ENCODE measurements at places on chromosomes 6 and 20.

GRCh38 chr6:73731285-73731684 is 35.3 kb downstream of the CD109 start:
- DNase-seq = no peak

GRCh38 chr20:610130-611046 is at the start of gene TCF15:
Gene TCF15, minus strand, starts transcription at chr20:610309. Its CDS starts 72 bp downstream, at chr20:610237.
- no peak for DNase-seq

GRCh38 chr6:13302751-13303667 is 25.3 kb downstream of the TBC1D7 start:
- DNase-seq = peak; percentile 100

DNA sequence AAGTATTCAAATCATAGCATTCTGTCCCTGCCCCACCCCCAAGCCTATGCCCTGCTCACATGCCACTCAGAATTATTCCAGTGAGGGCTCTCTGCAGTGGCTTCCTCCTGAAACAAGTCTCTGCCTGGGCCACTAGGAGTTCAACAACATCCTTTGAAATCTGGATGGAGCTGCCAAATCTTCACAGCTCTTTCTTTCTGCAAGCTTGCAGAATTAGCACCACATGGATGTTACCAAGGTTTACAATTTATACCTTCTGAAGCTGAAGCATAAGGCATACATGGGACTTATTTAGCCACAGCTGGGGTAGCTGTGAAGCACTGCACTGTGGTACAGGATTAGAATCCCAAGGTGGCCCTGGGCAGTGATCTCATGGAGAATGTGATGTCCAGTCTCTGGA is 577.5 kb downstream of the CD109 start:
- no peak for DNase-seq

GRCh38 chr6:16965689-16966088 is 136.2 kb upstream of the STMND1 start:
- DNase-seq = no peak

GRCh38 chr6:41488433-41489119 is 57.6 kb upstream of the FOXP4 start:
- peak; percentile 27 for DNase-seq

DNA sequence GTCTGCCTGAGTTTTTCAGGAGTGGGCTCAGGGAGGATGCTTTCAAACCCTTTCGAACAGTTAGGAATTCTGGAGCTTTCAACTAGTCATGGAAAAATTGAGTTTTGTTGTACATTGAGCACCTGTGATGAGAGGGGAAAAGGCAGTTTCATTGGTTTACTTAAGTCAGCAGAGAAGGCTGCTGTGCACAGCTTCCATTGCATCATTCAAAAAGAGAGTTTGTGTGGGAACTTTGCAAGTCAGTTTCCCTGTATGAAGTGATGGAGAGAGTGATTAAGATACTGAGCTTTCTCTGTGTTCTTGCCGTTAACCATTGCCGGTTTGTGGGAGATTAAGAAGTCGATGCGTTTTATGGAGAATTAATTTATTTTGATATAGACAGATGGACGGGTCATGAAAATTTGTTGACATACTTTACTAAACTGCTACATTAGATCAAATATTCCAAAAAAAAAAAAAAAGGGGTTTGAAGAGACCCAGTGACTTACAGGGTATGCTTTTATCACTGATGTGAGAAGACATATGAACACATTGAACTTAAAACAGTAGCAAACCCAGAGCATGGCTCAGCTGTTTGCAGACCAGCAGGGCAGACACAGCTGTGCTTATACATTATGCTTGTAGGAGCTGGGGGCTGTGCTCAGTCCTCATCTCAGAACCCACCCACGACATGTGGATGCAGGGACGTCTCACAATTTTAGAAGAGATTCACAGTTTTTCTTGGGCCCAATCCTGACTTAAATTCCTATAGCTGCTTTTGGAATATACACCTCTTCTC is 234.1 kb downstream of the SOX4 start:
- DNase-seq = no peak

- DNase-seq = no peak
These were observed 564.9 kb upstream of the CITED2 start for GRCh38 chr6:139939189-139939979.

- DNase-seq = no peak
These were observed 16.5 kb upstream of the TINAG start for GRCh38 chr6:54291738-54292137.

DNA sequence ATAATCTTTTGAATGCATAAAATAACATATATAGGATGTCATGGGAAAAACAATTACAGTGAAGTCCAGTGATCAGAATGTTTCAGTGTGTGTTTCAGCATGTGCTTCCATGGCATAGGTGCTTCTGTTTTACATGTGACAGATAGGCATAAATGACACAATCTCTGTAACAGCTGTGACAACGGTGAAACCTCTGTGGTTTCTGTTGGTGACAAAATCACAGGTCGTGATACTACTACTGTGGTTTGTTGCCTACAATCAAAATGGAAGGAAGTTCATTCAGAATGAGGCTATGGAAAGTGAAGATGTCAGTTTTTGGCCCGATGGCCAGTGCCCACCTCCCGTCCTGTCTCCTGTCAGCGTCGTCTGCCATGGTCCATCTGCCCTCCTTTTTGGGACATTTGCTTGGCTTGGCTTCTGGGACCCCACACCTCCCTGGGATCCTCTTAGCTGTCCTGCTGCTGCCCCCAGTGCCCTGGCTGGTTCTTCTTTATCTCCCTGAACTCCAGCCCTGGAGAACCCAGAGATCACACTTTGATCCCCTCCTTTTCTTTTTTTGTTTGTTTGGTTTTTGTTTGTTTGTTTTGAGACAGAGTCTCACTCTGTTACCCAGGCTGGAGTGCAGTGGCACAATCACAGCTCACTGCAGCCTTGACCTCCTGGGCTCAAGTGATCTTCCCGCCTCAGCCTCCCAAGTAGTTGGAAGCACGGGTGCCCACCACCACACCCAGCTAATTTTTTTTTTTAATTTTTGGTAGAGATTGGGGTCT is 79.3 kb upstream of the NAA20 start:
- no peak for DNase-seq

DNA sequence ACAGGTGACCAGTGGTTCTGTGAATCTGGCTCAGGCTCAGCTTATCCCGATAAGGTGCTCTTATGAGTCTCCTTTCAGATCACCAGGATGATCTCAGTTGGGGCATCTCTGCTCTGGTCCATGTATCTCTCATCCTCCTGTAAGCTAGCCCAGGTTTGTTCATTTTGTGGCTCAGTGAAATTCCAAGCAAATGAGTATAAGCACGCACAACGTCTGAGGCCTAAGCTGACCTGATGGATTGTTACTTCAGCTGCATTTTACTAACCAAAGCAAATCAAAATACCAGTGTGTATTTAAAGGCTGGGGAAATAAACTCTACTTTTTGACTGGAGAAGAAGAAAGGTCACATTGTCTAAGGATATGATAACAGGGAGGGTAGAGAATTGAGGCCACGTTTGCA is 551.0 kb upstream of the BTBD3 start:
- DNase-seq = peak; percentile 28

GRCh38 chr6:154252678-154253077 is 103.9 kb downstream of the IPCEF1 start:
- DNase-seq = no peak

DNA sequence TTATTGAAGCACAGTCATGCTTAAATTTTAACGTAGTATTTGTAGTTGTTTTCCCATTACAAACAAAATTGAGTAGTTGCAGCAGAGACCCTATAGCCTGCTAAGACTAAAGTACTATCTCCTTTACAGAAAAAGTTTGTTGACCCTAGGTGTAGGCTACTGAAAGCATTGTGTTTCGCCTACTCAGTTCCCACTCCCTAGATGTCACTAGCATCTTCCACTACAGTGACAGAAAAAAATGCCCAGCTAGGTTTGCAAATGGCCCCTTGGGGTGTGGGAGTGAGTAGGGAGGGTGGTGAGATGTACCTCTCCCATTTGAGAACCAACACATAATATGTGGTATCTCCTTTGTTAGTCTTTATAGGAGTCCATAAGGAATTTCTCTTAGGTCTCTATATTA is 34.5 kb downstream of the UBR2 start:
- no peak for DNase-seq

DNA sequence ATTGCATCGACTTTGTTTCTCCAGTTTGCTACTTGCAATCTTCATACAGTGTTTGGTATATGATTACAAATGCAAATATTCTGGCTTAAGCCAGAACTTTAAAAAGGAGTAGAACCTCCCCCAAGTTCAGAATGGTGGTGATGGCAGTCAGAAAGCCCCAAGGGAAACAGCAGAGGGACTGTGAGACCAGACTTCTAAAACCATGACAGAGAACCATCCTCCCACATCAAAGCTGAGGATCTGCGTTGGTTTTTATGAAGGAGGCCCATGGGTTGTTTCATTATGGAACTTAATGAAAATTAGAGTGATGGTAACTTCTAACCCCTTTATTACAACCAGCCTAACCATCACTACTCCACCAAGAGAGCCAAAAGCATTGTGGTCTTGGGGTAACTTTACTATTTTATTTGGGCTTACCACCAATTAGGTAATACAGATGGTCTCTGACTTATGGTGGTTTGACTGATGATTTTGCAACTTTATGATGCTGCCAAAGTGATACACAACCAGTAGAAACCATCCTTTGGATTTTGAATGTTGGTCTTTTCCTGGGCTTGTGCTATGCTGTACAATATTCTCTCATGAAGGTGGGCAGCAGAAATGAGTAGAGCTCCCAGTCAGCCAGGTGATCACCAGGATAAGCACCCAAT is 10.9 kb upstream of the MRS2 start:
- no peak for DNase-seq

DNA sequence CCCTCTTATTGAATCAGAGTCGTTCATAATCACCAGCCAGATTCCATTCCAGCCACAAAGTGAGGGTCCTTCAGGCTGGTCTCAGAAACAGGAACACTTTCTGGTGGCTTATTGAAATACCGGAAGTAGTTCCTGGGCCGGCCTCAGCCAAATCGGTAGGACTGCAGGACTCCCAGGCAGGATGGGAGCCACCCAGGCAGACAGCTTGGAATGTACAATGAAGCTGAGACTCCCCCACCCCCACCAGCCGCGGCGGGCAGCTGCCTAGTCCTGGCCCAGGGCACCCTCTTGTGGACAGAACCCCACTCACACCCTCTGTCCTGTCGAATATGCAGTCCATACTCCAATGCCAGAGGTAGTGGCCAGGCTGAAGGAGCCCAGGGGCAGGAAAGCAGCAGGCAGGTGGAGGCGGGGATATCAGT is 43.8 kb downstream of the MDFI start:
- peak; percentile 40 for DNase-seq

DNA sequence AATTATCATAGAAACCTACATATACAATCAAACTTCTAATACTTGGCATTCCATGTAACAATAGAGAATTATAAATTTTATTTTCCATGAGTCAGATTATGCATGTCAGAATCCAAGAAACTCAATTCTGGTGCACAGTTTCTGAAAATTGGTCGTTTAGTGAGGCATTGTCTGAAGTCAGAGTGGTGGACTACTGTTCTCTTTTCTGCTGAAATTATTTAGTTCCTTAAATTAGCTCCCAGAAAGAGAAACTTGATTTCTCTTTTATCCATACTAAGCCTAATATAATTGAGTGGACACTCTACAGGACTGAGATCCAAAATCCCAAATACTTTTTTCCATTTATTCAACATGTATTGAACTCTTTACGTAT is 265.5 kb downstream of the ALDH8A1 start:
- no peak for DNase-seq

DNA sequence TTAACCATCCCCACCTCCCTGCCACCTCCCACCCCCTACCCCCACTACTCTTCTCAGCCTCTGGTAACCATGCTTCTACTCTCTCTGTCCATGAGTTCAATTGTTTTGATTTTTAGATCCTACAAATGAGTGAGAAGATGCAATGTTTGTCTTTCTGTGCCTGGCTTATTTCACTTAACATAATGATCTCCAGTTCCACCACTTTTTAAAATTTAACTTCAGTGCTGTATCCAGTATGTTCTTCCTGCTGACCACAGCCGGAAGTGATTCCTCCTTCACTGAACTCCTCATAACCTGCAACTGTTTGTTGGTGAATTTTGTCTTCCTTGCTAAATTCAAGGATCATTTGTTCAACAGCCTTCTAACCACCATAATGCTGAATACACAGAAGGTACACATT is 3.9 kb downstream of the MAP7 start:
- DNase-seq = no peak

GRCh38 chr6:156720691-156721685 is 56.2 kb upstream of the ARID1B start:
- DNase-seq = no peak

- no peak for DNase-seq
These were observed 14.4 kb downstream of the JARID2 start for GRCh38 chr6:15260099-15260821.

GRCh38 chr6:170438861-170439260 is 114.2 kb downstream of the PSMB1 start:
- DNase-seq = no peak

DNA sequence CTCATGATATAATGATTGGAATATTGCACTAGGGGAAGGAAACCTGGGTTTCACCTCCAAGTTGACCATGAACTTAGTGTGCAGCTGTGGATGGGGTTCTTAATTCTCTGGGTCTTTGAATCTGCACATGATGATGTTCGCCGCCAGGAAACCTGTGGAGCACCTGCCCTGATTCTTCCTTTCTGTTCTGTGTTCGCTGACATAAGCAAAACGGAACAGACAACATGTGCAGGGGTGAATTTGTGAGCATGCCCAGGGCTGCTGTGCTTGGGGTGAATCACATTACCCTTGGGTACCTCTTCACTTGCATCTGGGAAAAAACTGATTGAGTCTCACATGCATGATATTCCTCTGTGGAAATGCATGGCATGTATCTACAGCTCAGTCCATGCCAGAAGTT is 48.8 kb downstream of the CAP2 start:
- DNase-seq = no peak

GRCh38 chr6:33286946-33287914 is 1.8 kb downstream of the WDR46 start:
- no peak for DNase-seq

DNA sequence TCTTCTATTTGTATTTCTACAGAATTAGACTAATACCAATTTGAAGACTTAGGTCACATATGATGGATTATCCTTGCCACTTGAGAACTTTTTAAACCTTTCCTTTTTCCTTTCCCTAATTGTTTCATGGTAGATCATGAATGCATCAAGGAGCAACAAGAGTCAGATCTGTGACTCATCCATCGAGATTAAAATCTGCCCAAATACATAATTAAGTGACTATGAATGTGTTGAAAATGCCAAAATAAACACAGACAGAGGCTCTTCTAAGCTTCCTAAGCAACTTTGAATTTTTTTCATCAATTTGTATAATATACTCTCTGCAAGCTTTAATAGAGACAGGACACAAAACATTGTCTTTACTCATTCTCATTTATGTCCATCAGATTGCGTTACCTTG is 23.5 kb upstream of the HTR1E start:
- DNase-seq = no peak

DNA sequence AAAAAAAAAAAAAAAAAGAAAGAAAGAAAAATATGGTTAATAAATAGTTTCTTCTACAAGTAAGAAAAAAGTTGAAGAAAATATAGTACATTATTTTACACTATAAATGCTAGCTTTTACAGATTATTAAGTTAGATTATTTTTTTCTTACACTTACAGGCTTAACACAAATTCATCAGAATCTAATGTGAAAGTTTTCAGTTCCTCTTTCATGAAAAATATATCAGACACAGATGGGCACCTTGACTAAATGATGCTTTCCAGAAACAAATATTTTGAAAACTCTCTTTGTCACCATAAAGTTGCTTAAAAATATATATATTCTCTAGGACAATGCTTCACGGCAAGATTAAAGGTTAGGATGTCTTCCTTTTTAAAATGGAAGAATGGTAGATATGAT is 321.8 kb upstream of the HSF2 start:
- no peak for DNase-seq

- DNase-seq = peak; percentile 42
These were observed 60.2 kb upstream of the RALY start for GRCh38 chr20:33933469-33933909.
